ENCODE measurements at places on chromosomes 11 and 22.
A peak's percentile ranks its signal among the peaks of the same experiment; 100 is the strongest.

DNA sequence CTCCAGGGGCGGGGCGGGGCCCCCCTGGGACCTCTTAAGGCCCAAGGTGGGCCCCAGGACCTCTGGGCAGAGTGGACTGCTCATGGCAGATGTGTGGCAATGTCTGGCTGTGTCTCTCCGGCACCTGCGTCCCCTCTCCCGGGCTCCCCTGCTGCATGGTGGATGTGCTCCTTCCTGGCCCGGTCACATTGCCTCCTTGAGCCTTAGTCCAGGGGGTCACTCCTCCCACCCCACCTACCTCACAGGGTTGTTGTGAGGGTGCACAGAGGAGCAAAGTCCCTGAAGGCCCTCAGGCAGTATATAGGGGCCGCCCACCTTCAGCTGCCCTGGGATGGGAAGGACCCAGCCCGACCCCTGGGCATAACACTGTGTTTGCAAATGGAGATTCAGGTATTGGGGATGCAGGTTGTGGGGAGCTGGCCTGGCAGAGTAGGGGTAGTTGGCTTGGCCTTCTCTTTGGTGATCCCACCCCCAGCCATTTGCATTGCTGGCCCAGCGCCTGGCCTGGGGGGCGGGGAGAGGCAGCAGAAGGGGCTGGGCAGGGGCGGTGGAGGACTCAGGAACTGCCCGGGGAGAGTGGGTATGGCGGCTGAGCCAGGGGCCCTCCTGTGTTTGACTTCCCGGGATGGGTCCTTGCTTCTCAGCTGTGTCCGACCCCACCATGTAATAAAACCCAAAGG, 11.3 kb downstream of the KCTD17 start:
- DNase-seq: no peak

DNA sequence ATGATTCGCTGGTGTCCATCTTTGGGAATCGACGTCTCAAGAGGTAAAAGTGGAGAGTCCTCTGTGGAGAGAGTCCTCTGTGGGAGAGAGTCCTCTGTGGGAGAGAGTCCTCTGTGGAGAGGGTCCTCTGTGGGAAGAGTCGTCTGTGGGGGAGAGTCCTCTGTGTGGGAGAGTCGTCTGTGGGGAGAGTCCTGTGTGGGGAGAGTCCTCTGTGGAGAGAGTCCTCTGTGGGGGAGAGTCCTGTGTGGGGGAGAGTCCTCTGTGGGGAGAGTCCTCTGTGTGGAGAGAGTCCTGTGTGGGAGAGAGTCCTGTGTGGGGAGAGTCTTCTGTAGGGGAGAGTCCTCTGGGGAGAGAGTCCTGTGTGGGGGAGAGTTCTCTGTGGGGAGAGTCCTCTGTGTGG, 3.1 kb downstream of the PRDX5 start:
- DNase-seq: no peak

GRCh38 chr11:76153571-76153923, 52.8 kb downstream of the WNT11 start:
- no peak for DNase-seq

- no peak for DNase-seq
Measured at GRCh38 chr11:97687111-97687510, 1297.3 kb downstream of the JRKL start.

GRCh38 chr22:48428631-48429371, 1398.9 kb downstream of the BRD1 start:
- no peak for DNase-seq

DNA sequence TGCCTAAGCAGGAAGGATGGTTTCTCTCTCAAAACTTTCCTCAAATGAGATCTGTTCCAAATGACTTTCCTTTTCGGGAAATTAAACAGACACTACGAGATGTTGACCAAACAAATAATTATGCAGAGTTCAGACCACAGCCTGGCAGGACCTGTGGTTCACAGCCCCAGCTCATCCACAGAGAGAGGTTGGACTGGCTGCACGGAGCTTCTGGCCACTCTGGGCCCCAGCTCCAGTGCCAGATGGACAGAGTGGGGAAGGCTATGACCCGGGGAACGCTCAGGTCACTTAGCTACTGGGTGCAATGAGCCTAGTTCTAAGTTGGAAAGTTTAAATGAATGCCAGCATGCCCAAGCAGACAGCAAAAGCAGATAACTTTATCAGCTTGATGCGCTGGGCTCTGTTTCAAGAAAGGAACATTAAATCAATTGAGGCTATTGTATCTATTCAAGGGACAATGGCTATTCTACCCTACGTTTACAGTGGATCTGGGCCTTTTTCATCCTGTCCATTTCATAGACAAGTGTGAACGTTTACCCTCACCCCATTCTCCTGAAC, 155.7 kb upstream of the NARS2 start:
- DNase-seq: no peak

- DNase-seq: peak; percentile 43
Measured at GRCh38 chr11:57515332-57516060, at the start of gene SLC43A1. TSS of gene SLC43A1 (minus strand) at chr11:57515702. CDS start at chr11:57514111, 1,591 bp downstream.

DNA sequence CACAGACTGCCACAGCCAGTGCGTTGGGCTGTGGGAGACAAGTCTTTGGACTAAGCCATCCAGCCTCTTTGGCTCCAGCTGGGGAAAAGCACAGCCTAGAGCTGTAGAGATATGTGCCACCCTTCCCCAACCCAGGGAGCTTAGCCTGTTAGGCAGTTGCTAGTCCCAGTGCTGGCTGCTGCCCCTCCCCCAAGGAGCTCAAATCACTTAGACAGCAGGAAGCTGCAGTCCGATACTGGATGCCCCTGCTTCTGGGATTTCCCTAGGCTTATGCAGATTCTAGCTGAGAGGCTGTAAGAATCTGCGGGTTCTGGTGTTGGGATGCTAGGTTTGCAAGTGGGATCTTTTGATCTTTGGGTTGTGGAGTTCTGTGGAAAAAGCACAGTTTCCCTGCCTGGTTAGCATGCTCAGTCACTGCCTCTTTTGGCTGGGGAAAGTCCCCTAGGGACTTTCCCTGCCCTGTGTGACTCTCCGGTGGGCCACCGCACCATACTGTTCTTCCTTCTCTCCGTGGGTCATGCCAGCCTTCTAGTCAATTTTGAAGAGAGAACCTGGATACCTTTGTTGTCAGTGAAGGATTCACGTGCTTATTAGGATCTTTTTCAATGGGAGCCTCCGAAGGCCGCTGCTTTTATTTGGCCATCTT, 792.0 kb downstream of the KCNA4 start:
- no peak for DNase-seq

GRCh38 chr11:69059985-69060384, 11.3 kb downstream of the TPCN2 start:
- DNase-seq: no peak

- DNase-seq: no peak
Measured at GRCh38 chr11:129636926-129637325, 178.7 kb upstream of the TMEM45B start.

DNA sequence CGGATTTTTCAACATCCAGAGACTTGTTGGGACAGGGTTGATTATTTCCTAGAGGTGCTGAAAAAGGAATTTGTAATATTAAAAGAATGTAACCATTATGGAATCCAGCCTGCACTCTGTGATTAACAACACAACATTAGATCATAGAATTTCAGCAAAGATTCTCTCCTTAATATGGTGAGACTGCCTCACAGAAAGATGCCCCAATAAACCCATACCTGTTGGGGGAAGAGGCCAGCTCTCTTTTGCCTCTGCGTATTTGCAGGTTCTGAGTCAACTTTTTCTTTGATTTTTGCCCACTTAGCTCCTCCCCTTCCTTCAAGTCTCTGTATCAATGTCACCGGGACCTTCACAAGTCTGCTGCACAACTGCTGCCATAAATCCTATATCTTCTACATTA, 12.4 kb upstream of the MTMR3 start:
- DNase-seq: no peak

DNA sequence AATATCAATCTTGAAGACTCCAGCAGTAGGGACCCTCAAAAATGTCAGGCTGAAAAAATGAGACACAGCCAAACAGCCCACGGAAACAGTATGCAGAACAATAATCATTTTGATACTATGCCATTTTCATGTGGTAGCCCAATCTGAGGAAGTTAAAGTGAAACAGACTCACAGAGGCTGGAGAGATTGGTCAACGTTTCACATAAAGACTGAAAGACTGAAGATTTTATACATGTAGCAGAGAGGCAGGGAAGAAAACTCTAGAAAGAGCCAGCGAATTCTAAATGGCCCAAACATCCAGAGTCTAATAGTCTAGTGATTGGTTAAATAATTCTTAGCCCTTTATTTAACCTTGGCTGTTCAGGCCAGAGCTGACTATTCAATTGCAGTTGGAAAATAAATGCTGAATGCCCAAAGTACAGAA, 49.4 kb downstream of the MAML2 start:
- DNase-seq: no peak
